CD4-positive, alpha-beta T cell treated with Interleukin-2 at 100 ng/mL for 4 hours (primary cell): ENCODE measurements at places on chromosomes 1 and 21.

DNA sequence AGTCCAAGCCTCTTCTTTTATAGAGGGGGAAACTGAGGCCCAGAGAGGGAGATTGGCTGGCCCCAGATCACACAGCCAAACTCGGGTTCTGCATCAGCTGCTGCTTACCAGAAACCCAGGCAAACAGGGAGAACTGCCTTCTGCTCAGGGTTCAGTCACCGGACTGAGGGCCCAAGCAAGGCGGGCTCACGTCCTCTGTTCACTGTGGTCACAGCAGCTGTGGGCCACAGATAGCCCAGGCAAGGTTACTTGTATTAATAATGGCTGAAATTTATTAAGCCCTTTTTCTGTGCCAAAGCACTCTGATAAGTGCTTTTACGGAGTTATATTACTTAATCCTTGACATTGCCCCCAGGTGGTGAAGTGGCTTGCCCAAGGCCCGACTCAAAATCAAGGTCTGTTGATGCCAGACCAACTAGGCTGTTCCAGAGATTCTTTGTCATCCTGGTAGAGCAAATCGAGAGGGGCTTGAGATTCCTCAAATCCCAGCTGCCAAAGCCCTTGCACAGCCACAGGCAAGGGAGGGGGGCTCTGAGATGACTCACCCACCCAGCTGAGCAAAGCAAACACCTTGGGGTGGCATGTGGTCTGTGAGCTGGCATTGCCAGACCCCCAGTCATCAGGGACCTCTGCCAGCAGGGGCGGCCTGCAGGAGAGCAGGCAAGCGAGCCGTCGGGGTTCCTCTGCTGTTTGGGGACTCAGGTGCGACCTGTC, 36.5 kb downstream of the EPHB2 start:
- DNase-seq = no peak

DNA sequence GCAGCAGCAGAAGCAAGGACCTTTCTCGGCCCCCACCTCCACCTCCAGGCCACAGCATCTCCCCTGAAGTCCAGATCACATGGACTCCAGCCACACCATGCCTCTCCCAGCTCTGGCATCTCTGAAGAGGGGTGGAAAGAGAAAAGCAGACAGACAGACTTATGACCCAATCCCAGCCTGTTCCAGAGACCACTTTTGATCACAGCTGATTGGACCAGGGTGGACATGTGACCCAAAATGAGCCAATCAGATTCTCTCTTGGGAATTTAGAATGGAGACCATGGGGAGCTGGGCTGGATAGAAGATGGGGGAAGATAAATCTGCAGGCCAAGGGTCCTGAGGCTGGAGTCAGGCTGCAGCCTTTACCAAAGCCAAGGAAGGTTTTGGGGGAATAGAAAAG, 16.4 kb downstream of the HTR1D start:
- no peak for DNase-seq

- no peak for DNase-seq
Measured at GRCh38 chr1:54122992-54123391, 29.8 kb downstream of the CDCP2 start.

GRCh38 chr1:216723274-216723780, at the start of gene ESRRG:
Gene ESRRG (minus strand): TSS chr1:216723429. CDS start chr1:216723299, 130 bp downstream.
- no peak for DNase-seq

GRCh38 chr1:31643976-31644559, 608 bp downstream of the PEF1 start:
- DNase-seq = peak; percentile 67

GRCh38 chr1:89459081-89459480, 65.5 kb upstream of the LRRC8B start:
- no peak for DNase-seq

DNA sequence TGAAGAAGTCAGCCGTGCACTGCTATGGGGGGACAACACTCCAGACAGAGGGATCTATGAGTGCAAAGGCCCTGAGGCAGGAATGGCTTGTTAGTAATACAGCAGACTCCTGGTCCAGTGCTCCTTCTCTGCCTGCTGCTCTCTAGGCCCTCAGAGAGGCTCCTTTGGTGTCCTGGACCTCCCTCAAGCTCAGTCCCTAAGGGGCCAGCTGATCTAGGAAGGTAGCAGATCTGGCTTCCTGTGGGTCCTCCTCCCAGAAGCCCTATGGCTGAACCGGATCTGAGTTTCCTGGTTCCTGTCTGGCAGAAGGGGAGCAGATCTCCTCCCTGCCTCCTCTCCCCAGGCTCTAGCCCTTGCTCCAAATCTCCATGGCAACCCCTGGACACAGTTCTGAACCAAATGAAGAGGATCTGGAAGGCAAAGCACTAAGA, at the start of gene LDLRAD2:
Gene LDLRAD2 (plus strand): TSS at position 391 of the 431 bp plus-strand sequence. CDS start 187 bp downstream, outside the sequence.
- no peak for DNase-seq

GRCh38 chr1:31708324-31708723, 4.5 kb upstream of the COL16A1 start:
- DNase-seq = no peak

- DNase-seq = no peak
Measured at GRCh38 chr1:117871013-117871412, 58.4 kb downstream of the GDAP2 start.

GRCh38 chr1:67833602-67833940, 304 bp upstream of the GNG12 start:
- DNase-seq = no peak

GRCh38 chr1:41239988-41240610, 2.0 kb downstream of the SCMH1 start:
- peak; percentile 38 for DNase-seq

DNA sequence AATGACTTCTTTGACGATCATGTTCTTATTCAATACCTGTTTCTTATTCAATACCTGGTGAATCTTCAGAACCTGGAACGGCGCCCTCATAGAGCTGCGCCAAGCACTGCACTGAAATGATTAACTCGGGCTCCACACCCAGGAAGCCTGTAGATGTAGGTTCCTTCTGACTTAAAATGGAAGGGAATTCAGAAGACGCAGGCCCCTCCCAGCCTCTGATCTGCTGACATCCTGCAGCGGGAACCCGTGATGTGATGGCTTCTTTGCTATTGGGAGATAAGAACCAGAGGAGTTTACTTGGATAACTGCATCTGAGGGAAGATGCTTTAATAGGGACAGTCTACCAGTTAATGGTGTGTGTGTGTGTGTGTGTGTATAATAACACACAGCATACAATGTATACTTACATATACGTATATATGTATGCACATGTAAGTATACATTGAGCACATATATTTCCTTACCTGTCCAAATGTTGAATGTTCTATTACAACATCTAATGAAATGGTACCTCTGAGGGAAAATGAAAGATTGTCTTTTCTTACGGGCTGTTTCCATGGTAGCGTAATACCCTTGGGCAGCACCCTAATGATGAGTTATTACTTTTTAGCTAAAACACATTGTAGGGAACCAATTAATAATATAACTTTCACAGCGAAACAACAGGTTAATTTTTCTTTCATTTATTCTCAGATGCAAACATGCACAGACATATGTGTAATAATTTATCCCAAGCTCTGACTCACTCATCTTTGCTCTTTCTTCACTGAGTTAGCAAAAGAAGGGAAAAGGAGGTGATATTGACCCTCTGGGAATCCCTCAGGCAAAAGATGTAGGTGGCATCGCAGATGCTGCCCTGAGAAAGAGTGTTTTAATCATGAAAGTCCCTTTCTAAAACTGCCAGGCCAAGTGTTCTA, 379.8 kb downstream of the SIPA1L2 start:
- DNase-seq = no peak

DNA sequence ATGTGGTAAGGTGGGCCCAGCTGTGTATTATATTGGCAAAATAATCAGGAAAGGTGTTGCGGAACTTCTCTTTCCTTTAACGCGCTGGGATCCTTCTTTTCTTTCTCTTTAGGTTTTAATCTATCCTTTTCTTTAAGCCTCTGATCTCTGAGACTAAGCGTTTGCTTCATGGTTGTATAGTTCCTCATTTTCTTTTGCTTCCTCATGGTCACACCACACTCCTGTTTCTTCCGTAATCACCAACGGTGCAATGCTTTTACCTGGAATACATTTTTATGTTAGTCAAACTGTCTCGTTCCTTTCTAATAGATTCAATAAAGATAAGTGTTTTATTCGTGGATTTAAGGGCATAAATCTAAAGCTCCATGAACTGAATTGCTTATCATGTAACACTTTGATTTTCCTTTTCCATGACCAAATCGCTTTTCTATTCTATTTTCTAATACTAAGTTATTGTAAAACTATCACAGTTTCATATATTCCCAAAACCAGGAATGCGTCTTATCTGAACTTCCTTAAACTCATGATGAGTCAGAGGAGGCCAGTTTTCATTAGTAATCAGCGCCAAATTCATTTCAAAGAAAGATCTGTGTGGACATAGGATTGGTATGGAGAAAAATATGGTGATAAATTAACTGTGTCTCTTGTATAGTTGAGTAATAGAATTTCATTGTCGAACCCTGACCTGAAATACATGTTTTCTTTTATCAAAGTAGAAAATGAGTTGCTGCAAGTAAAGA, 12.2 kb downstream of the SDCCAG8 start:
- DNase-seq = no peak

- no peak for DNase-seq
Measured at GRCh38 chr1:73948055-73948454, 249.9 kb downstream of the LRRIQ3 start.

GRCh38 chr1:198520524-198521254, 19.8 kb downstream of the ATP6V1G3 start:
- peak; percentile 79 for DNase-seq

GRCh38 chr1:169914531-169914930, 20.8 kb upstream of the SCYL3 start:
- DNase-seq = no peak

GRCh38 chr1:180228648-180229482, 1.2 kb upstream of the LHX4 start:
- no peak for DNase-seq

- no peak for DNase-seq
Measured at GRCh38 chr1:38197312-38198061, 150.9 kb upstream of the POU3F1 start.

GRCh38 chr1:186155594-186155993, 219.5 kb downstream of the TPR start:
- no peak for DNase-seq

DNA sequence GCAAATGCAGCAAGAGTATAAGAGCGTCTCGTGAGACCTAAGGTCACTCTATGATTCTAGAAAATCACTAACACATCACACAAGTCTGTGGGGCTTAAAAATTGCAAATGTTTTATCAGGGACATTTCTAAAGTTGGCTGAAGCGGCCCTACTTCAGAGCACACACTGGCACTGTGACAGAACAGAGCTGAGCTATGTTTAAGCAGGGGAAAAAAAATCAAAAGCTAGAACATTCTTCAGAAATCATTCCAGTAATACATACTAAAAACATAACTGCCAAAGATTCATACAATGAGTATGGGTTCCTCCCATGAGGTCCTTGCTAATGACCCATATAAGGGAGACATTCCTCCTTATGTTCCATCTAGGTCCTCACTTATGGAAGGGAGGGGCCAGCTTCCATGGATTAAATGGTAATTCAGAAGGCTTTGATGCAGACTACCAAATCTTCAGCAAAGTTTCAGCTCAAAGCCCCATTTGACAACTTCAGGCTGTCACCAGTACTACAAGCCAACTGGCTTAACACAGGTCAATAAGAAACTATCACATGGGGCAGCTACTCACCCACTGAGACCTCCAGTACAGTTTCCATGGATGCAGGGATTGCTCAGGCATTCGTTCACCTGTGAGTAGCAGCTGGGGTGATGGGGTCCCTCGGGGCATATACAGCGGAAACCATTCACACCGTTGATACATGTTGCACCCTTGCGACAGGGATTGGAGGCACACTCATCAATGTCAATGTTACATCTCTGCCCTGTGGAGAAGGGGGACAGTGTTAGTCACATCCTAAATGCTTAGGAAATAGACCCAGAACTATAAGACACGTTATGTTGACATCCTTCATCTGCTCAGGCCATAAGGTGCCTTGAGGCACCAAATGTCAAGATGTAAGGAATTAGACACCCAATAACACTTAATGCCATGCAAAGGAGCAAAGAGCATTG, 58.4 kb upstream of the ADAM30 start:
- DNase-seq = no peak

- no peak for DNase-seq
Measured at GRCh38 chr1:113692342-113692741, 66.9 kb downstream of the PHTF1 start.

- no peak for DNase-seq
Measured at GRCh38 chr21:30964283-30964682, 74.0 kb downstream of the KRTAP19-8 start.

DNA sequence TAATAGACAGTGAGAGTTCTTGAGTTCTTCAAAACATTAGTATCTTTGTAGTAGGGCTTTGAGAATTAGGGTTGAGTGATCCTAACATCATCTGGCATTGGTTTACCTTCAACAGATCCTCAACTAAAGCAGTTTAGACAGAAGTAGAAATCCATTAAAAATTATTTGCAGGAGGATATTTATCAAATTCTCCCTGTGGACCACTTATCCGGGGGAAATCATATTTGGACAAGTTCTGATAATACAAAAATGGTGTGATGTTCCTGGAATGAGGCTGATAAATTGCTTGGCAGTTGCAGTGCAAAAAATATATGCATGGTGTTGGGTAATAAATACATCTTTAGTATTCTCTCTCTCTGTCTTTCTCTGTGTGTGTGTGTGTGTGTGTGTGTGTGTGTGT, 115.1 kb upstream of the CHODL start:
- no peak for DNase-seq

GRCh38 chr1:151713044-151713443, 3.6 kb downstream of the CELF3 start:
- no peak for DNase-seq

GRCh38 chr1:24946861-24947658, 17.0 kb upstream of the RUNX3 start:
- DNase-seq = no peak

- DNase-seq = no peak
Measured at GRCh38 chr1:74425676-74426075, 86.7 kb downstream of the LRRC53 start.

- no peak for DNase-seq
Measured at GRCh38 chr1:94753171-94753972, 66.8 kb upstream of the SLC44A3 start.

GRCh38 chr1:37994886-37995566, 5.2 kb upstream of the SF3A3 start:
- no peak for DNase-seq

DNA sequence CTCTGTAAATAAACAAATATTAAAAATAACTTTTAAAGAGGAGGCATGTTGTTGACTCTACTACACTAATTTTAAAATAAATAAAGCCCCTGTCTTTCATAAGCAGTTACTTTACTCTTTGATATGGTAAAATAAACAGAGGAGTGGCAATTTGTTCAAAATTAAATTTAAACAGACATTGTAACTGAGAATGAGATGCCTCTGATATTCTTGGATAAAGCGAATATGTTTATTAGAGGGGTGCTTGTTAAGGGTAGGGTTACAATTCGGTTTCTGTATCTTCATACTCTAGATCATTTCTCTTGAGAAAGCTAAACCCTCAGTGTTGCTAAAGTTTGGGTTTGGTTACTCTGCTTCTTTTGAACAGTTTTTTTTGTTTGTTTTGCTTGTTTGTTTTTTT, 19.6 kb downstream of the LPAR3 start:
- DNase-seq = no peak

DNA sequence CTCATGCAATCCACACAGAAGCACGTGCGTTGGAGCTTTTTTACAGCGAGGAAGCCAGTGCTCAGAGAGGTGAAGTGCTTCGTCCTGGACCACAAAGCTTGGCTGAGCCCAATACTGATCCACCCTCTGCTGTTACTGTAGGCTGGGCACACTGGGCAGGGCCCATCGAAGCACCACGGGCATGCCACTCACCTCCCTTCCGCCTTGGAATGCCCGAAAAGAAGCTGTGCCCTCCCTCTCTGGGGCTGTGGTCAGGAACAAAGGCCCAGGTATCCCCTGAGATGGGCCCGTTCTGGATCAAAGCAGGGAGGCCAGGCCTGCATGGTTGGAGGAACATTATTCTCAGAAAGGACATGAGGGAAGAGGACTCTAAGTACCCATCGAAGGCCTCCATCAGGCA, 206.7 kb upstream of the C1orf174 start:
- no peak for DNase-seq

GRCh38 chr1:62476525-62477219, 39.8 kb downstream of the USP1 start:
- no peak for DNase-seq
